ENCODE measurements at places on chromosomes 3 and 15.

- no peak for DNase-seq
Measured at GRCh38 chr3:45964139-45964538, 20.9 kb downstream of the CXCR6 start.

DNA sequence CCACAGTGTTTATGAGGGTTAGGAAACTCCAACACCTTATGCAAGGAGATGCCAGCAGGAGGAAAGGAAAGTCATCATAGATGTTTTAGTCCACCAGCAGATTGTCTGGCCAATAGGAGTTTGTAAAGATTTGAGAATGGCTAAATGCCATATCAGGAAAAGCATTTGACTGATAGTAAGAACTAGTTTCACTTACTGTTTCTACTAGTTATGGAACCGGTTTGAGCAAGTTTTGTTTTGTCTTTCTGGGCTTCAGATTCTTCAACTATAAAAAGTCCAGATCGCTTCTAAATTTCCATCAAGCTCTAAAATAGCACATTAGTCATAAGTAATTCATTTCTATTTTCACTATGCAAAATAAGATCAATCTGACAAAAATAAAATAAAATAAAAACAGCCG lies 254.8 kb upstream of the TMCO5A start:
- DNase-seq: no peak

GRCh38 chr3:32109256-32109655 lies 2.8 kb downstream of the GPD1L start:
- no peak for DNase-seq

DNA sequence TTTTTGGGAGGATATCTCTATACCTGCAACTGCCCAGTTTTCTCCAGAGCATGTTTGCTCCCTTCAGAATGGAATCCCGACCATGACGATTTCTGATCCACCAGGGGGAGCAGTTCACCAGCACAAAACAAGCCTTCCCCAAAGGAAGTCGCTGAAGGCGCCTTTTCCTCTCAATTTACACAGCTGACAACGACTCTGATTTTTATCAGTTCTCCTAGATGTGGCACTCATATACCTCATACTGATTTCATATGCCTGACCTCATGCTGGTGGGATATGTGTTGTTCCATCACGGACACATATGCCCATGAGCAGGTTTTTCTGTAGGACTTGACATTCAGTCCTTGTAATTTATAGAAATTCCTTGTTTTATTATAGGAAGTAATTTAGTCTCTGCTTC lies 1028.2 kb downstream of the MCTP2 start:
- DNase-seq: peak; percentile 63

DNA sequence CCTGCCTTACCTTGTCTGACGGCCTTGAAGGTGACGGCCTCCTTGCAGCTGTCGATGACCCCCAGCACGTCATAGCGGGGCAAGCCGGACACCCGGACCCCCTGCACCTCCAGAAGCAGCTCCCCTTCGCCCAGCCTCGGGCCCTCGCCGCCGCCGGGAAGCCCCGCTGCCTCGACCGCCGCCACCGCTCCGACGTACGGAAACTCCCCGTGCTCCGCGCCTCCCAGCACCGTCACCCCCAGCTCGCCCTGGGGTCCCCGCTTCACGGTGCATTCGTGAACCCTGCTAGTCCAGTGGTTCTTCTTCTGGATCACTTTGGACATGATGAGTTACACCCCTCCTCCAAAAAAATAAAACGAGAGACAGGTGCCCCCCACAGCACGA lies 740 bp downstream of the MAGI1 start:
- no peak for DNase-seq

- no peak for DNase-seq
Measured at GRCh38 chr3:31405515-31405914, 127.2 kb upstream of the STT3B start.
